ENCODE measurements at places on chromosomes 6 and 20.

GRCh38 chr6:15501826-15502445, 160.9 kb downstream of the DTNBP1 start:
- no peak for DNase-seq

GRCh38 chr20:32567384-32568178, 17.6 kb downstream of the NOL4L start:
- no peak for DNase-seq

- no peak for DNase-seq
Observed at GRCh38 chr6:44529146-44529905, 141.8 kb downstream of the CDC5L start.

GRCh38 chr20:45581702-45582101, 2.6 kb upstream of the WFDC8 start:
- no peak for DNase-seq

GRCh38 chr6:117464700-117465099, 17.8 kb upstream of the DCBLD1 start:
- DNase-seq = no peak
